ENCODE measurements at places on chromosomes 1 and 21.

DNA sequence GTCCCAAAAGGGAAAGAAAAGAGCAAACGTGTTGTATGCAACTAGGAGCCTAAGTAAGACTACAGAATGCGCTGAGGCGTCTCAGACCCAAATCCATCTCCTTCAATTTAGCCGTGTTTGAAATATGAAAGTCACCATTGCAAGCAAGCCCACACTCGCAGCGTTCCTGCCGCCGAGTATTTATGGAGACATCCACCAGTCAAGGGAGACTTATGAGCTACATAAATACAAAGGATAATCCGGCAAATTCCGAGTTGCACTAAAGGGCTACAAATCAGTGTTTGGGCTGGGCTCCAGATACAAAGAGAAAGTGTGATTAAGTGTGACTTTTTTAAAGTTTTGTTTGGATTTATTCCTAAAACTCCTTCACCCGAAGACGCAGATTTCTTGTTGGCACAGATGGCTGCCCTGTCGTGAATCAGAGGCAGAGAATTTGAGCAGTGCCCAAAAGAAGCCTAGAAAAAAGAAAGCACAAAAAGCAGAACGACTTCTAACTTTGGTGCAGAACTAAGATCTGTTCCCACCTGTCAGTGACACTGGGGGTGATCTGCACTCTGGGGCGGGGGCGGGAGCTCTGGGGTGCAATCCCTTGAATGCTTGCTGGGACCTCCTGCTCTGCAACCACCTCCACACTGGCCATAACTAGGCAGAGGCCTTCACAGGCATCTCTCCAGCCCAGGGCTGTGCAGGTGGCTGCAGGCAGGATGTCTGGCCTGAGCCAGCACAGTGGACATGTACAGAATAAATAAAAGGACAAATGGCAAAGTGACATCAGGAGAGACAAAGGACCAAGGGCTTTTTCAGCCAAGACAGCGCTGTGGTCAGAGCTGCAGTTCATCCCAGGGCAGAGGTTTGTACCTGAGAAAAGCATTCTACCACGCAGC lies 489.7 kb downstream of the NPHP4 start:
- no peak for DNase-seq

DNA sequence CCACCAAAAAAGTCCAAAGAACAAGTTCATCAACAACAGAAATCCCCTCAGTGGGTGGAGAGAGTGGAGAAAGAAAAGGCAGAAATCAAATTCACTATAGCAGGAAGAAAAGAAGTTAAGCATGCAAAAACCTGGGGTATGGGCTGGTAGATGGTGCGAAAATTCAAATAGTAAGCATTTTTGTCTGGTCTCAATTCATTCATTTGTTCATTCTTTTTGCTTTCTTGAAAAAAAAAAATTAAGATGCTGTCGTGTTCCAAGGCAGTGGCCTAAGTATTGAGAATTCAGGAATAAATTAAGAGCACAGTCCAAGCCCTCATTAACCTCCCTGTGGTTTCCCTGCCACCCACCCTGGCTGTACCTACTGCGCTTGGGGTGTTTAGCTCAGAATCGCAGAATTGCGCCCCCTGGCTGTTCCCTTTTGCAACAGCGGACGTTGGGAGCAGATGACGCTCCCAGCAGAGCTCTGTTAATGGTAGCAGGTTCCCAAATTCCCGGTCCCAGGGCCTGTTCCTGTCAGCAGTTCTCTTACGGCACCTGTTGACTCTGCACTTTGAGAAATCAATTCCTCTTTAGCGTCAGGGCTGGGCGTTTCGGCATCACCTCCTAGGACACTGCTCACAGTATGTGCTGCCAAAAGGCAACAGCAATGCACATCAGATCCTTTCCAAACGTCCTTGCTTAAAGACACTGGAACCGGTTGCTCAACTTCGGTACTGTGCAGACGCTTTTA lies 34.0 kb upstream of the SSX2IP start:
- DNase-seq, result no peak

DNA sequence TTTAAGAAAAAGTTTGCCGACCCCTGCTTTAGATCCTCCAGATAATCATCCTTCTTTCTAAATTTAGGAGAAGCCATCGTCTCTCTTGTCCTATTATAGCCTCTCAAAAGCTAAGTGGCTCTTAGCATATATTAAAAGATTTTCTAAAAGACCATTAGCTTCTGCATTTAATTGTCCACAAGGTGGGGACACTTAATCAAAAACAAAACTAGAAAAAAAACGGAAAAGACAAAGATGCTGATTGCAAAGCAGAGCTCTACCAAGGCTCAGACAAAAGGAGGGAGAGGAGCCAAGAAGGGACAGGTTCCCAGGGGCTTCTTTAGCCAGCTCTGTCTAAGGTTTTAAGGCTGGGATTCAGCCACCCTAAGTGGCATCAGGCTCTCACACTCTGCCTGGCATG lies 128.3 kb upstream of the HMGB4 start:
- peak; percentile 10 for DNase-seq

DNA sequence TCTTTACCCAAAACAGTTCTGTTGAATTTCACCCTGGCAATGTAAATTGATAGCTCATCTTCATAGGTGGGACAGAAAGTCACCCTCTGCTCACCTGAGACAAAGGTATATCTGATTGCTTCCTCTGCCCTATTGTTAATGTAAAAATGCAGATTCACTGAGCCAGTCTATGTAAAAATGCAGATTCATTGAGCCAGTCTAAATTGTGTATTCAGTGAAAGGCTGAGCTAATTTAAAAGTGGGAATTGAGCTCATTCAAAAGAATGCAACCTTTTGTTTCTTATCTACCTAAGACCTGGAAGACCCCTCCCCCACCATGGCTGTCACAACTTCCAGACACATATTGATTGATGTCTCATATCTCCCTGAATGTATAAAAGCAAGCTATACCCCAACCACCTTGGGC lies 4.8 kb upstream of the MYSM1 start:
- no peak for DNase-seq

DNA sequence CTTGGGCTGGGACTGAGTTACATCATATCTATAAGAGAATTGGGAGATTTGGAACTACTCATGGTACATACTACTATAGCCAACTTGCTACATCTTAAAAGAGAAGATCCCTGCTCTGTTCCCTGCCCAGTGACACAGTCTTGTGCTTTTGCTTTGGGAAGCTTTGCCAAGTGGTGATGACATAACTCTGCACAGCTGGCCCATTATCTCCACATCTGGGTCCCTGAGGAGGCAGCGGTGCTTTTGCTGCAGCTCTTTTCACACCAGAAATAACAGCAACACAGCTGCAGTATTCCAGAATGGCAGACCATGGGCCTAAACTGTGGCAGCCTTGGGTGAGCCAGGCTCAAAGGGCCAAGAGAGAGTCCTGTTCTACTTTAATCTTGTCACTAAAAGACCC lies 296.0 kb downstream of the HHAT start:
- no peak for DNase-seq

DNA sequence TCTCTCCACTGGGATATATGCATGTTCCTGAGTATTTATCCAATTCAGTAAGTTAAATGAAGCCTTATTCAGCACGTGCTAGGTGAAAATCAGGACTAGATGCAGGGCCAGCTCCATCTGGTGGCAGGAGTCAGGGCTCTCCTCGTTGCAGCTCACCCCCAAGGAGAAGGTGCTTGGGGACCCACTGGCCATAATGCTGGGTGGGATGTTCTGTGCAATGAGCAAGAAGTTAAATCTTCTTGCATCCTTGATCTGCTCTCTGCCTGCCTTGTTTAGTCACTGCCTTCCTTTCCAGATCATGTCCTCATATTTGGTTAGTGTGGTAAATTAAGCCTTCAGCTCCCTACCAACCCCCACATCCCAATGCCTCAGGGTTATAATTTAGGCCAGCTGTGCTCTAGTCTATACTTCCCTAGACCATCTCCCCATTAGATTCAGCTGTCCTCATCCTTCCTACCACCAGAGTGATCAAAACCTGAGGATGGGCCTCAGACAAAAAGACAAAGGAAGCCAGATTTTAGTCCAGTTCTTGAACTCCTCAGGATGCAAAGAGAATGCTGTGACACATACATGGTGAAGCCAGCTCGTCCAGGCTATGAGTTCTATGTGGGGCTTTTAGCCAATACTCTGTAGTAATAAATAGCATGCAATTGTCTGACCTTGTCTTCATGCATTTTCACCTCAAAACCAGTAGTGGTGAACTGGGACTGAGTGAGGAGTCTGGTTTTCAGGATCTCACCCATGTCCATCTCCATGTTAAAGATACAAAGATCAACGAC lies 55.9 kb downstream of the SEC16B start:
- peak; percentile 42 for DNase-seq

DNA sequence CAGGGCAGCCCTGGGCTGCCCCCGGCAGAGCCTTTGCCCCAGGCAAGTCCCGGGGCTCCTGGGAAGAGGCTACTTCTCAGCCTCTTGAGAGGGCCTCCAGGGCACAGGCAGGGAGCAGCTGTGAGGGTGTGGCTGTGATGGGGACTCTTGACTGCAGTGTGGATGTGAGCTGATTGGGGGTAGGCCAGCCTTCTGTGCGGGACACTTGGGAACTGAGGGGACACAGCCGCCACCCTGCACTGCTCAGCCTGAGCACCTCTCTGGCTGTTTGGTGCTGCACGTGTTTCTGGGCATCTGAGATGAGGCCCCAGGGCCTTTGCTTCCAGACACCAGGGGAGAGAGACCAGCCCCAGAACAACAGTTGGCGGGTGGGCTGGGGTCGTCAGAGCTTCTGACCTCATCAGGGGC lies 62.1 kb downstream of the SKI start:
- no peak for DNase-seq

- DNase-seq, result peak; percentile 2
Observed at GRCh38 chr1:159250638-159251216, 46.1 kb downstream of the ACKR1 start.

DNA sequence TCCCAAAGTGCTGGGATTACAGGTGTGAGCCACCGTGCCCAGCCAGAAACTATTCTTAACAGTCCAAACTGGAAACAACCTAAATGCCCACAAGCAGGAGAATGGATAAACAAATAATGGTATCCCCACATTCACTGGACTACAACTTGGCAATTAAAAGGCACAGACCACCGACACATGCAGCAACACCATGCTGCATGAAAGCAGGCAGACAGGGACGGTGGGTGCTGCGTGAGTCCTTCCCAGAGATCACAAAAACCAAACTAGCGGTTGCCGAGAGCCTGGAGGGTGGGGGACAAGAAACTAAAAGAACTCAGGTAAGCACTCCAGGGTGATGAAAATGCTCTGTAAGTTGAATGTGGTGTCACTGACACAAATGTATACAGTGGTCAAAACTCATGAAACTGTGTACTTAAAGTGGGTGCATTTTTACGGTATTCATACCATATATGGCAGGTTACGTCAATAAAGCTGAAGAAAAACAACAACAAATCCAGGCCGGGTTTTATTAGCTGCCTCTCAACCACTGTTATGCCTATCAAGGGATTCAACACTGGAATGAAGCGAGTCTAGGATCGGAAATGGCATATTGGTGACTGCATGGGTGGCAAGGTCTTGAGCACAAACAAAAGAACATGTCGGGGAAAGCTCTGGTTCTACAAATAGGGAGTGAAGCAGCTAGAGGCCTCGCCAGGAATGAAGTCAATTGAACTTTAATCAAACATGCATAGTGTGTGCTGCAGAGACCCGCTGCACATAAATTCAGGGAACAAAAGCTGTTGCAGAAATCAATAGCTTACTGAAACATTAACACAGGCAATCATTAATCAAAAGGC lies 52.4 kb downstream of the SLC45A1 start:
- DNase-seq, result no peak

- no peak for DNase-seq
Observed at GRCh38 chr1:233242827-233243483, 52.6 kb downstream of the PCNX2 start.

DNA sequence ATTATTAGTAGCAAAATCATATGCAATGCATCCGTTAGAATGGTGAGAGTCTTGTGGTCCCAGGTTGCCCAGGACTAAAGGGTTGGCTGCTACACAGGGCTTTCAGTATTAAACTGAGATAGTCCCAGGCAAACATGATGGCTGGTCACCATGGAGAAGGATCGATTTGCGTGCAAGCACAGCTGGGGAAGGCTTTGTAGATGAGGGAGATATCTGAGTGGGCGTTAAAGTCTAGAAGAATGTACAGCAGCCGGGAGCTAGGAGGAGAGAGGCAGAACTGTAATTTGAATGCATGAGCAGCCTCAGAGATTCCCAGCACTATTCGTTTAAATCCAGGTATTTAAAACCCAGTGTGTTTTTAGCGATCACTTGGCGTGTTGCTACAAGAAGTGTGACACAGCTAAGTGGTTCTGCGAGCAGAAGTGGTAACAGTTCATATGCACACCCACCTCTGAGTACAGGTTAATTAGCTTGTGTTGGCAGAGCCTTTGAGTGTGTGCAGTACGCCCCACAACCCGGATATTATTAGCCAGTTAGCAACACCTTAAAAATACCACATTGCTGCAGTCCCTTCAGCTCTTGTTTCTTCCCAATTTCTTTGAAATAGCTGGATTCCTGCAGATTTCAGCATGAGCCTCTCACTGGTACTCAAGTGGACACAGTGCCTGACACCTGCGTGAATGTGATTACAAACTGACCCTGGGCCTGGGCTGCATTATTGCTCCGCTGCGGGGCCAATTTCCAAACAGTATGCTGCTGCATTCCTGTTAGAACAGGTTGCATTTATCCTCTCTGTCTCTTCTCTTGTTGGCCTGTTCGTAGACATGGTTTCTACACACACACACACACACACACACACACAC lies 67.2 kb upstream of the SCAF4 start:
- DNase-seq, result no peak

DNA sequence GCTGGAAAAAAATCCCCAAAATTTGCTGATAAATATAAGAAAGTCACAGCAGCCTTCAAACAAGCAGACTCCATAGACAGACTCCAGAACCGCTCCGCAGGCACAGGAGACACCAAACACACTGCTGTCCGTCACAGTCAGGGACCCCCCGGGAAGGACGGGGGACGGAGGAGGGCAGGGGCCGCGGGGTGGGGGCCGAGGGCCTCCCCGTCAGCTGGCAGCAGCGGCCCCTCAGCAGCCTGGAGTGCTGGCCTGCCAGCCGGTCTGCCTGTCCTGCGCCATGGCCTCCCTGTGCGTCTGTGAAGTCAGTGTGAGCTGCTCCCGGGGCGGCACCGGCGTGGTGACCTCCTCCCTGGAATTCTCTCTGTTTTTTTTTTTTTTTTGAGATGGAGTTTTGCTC lies 10.1 kb upstream of the C1orf159 start:
- DNase-seq, result no peak

- no peak for DNase-seq
Observed at GRCh38 chr1:1307261-1307922, 338 bp downstream of the ACAP3 start.

DNA sequence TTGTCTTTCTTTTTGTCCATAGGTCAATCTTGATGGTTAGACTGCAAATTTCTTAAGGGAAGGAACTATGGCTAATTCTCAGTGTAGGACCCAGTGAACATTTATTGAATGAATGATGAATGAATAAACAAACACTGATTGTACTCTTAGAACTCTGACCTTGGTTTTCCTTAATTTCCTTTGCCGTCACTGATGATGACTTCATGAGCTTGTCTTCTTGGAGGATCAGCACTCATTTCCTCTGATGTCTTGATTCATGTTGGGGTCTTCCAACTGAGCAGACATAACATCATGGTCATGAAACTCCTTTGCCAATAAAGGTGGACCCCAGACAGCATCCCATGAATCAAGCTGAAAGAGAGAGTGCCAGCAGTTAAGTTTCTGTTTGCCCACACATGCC lies 96.3 kb downstream of the PLPP3 start:
- DNase-seq, result no peak

- DNase-seq, result no peak
Observed at GRCh38 chr1:43222879-43223278, 46.9 kb upstream of the TMEM125 start.

- peak; percentile 64 for DNase-seq
Observed at GRCh38 chr1:234997201-234997895, 131.3 kb downstream of the TOMM20 start.

GRCh38 chr1:186304982-186305949 lies 69.8 kb downstream of the TPR start:
- DNase-seq, result peak; percentile 23
